Stimulated activated CD4-positive, alpha-beta T cell treated with anti-CD3 and anti-CD28 coated beads, TNF-alpha, amount 100 ng/mL, for 48 hours (primary cell): ENCODE measurements at places on chromosomes 13 and 19.

DNA sequence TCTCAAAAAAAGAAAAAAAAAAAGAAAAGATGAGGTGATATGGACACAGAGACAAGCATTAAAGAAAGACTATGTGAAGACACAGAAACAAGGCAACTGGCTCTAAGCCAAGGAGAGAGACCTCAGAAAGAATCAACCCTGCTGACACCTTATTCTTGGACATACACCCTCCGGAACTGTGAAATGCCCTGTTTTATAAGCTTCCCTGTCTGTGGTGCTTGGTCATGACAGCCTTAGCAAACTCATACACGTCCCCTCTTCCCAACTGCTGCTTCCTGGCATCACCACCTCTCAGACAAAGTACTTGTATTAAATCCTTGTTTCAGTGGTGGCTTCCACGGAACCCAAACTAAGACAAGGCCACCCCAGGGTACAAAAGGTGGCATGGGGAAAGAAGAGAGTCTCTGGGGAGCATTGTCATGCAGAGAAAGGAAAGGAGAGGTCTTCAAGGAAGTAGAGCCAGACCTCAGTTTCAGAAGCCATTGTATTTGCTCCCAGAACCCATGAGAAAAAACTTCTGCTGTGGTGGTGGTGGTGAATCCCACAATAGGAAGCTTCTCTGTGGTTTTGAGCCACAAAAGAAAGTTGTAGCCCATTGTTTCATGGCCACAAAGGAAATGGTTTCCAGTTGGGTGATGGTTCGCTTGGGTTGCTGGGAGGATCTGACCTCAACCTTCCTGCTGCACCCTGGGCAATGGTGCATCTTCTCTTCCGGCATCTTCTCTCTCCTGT, 16.3 kb upstream of the TSPAN16 start:
- DNase-seq, result no peak

DNA sequence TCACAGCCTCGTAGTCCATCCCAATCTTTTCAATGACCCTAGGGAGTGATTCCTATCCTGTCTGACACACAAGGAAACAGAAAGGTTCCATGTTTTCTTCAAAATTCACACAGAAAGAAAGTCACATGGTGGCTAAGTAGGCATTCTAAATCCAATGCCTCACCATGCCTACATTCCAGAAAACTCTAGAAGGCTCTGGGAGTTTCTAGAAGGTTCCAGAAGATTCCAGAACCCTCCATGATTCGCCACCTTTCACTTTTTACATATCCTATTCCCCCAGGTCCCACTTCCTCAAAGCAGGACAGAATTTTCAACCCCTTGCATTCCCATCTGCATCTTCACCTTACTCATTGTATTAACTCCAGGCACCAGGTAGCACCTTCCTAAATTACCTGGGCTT, 23.1 kb downstream of the GNG7 start:
- DNase-seq, result no peak

DNA sequence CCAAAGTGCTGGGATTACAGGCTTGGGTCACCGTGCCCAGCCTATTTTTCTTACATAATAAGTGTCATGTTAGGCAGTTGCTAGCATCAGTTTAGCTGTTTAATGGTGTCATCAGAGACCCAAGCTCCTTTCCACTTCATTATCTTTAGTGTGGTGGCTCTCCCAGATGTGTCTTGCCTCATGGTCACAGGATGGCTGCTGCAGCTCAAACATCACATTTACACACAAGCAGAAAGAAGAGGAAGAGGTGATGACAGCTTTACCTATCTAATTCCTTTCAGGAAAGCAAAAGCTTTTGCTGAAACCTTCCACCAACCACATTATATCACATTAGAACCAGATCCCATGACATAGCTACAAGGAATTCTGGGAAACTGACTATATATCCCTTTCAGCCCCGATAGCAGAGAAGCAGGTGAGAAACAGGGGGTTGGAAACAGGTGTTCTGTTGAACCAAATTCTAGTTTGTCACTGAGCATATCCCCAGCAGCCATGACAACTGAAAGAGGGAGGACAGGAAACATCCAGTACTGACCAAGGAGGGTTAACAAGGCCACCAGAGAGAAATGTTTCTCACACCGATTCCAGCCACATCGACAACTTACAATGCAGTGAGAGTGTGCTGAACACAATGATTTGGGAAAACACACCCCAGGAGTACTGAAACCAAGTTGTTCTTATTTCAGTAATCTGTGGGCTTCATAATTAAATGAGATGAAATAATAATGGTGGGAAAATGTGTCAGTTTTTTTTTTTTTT, 617.0 kb downstream of the UQCRFS1 start:
- no peak for DNase-seq

DNA sequence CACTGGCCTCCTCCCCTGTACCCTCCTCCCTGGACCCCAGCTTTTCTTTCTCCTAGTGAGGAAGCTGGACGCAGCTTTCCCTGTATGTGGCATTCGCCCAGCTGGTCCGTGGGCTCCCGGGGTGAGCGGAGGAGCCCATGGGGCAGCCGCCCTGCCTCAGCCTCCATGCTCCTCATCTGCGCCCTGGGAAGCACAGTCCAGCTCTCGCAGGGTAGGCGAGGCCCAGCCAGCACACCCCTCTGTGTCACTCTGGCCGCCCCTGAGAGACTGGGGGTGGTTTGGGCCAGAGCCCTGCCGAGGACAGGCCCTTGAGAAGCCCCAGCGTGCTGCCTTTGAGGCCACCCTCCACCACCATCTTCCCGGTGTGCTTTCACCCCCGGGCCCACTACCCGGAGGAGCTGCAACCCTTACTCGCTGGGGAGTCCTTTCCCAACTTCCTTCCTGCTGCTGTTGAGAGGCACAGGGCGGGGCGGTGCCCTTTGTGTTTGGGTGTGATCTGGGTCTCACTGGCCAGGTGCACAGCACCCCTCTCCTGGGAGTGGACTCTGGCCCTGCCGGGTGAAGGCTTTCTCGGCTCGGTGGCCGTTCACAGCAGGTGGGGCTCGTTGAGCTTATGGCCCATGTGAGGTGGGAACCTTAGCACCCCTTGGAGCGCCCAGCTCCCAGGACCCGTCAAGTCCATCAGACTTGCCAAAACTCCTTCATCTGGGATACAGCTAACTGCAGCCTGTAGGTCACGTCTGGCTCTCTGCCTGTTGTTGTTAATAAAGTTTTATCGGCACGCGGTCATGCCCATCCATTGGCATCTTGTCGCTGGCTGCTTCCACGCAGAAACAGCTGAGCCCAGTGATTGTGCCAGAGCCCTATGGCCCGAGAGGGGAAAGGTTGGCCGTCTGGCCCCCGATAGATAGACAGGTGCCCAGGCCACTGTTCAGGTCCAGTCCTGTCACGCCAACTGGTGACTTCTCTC, 3.2 kb downstream of the NCLN start:
- no peak for DNase-seq

DNA sequence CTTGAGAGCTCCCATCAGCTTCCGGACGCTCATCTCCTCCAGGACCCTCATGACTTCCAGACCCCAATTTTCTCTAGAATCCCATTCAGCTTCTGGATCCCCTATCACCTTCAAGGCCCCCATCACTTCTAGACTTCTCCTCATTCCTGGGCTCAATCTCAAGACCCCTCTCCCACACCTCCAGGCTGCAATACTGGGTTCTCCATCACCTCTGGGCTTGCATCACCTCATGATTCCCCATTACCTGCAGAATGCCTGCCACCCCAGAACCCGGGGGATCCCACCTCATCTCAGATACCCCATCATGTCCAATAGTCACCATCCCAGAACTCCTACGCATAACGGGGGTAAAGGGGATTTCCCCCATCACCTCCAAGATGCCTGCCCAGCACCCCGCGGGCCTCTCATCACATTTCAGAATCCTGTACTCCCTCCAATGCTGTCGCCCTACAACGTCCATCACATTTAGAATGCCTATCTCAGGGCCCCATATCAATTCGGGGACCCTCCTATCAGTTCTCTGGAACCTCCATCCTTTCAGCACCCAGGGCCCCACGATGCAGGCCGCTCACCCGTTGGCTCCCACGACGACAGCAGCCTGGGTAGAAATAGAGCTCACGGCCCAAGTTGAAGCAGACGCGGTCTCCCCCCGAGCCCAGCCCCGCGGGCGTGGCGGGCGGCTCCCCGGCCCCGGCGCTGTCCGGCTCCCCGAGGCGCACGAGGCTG, 738 bp downstream of the DMWD start:
- DNase-seq, result no peak

GRCh38 chr13:110627761-110628476, 12.6 kb downstream of the NAXD start:
- no peak for DNase-seq

DNA sequence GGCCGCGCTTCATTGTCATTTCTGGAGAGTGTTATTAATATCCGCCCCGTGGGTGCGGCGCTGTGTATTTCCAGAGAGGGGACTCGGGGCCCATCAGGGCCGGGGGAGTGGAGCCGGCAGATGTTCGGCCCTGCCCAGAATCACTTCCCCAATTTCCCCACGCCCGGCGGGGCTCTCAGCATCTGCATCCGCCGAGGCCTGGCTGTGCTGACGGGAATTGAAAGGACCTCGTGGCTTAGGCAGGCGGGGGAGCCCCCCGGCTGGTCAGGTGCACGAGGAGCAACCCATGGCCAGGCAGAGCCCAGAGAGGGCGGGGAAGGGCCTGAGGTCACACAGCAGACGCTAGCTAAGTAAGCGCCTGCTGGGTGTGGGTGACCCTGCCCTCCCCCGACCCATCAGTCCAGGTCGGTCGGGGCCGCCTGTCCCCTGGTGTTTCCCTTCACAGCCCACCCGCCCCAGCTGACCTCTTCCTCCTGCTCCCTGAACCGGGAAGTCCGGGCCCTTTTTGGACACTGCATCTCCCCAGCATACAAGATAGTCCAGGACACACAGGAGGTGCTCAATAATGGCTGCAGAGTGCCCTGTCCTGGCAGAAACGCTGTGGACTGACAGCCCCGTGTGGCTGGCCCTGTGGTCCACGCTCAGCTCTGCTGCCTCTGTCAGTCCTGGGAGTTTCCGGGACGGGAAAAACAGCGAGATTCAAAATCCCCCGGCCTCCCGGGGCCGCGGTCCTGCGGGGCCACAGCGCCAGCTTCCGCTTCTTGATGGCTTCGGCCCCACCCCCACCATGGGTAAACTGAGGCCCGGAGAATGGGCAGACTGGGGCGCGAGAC, 22.1 kb downstream of the ARID3A start:
- no peak for DNase-seq

DNA sequence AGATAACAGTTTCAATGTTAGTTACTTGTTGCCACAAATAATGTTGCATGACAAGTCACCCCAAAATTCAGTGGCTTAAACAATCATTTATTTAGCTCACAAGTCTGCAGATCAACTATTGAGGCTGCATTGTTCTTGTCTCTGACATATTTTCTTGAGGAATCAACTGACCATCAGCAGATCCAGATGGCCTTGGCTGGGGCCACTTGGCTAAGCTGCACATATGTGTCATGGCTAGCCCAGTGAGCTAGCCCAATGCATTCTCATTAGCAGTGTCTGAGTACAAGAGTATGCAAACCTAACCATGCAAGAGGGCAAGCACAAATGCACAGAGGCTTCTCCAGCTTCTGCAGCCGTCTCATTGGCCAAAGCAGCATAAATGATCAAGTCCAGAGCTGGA, 180.4 kb downstream of the DNAJC15 start:
- DNase-seq, result no peak

DNA sequence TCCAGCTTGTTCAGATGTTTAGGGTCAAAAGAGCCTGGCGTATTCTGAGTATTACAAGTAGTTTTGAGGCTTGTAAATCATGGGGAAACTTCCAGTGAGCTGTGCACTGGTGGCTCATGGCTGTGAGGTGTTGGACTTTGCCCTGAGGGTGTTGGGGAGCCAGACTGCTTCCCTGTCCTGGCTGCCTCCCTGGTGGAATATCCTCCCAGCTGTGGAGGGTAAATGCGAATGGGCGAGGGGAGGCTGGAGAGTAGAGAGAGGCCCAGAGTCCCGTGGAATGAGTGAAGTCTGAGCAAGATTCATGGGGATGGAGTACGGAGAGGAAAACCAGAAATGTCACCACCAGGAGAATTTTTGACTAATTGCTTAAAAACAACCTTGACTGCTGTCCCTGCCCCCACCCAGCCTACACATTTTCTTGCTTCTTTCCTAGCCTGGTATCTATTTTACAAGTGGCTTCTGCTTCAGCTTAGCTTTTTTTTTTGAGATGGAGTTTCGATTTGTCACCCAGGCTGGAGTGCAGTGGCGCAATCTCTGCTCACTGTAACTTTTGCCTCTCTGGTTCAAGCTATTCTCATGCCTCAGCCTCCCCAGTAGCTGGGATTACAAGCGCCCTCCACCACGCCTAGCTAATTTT, 3.7 kb downstream of the SNRPA start:
- DNase-seq, result peak; percentile 61

GRCh38 chr19:664913-665443, 2.0 kb upstream of the RNF126 start:
- peak; percentile 77 for DNase-seq

- DNase-seq, result no peak
Observed at GRCh38 chr19:48836089-48837017, at the start of gene HSD17B14. HSD17B14 (minus strand) TSS chr19:48836491; CDS start chr19:48836411, 80 bp downstream.

DNA sequence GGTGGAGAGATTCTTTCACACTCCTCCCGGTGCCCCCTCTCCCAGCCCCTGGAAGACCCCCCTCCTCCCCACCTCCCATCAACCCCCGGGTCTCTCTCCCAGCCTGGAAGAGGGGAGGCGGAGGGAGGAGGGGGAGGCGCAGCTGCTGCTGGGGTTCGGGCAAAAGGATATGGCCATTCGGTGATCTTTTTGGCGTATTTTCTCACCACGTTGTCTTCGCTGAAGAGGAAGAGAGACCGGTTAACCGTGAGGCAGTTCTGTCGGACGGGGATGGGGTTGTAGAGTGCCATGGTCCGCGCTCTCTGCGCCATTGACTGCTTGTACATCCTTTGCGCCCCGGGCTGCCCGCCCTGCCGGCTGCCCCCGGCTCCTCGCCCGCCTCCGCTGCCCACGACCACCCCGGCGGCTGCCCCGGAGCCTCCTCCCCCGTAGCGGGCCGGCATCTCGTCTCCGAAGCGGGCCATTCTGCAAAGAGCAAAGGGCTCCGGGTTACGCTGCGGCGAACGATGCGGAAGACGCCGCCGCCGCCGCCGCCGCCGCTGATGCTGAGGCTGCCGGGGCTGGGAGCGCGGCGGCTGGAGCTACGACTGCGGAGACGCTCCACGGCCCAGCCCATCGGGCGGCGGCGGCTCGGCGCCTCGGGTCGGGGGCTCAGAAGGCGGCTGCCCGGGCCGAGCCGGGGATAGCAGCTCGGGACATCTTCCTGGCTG, 363 bp downstream of the CACNA1A start:
- DNase-seq, result no peak

- no peak for DNase-seq
Observed at GRCh38 chr19:51317376-51317775, 5.9 kb downstream of the IGLON5 start.

DNA sequence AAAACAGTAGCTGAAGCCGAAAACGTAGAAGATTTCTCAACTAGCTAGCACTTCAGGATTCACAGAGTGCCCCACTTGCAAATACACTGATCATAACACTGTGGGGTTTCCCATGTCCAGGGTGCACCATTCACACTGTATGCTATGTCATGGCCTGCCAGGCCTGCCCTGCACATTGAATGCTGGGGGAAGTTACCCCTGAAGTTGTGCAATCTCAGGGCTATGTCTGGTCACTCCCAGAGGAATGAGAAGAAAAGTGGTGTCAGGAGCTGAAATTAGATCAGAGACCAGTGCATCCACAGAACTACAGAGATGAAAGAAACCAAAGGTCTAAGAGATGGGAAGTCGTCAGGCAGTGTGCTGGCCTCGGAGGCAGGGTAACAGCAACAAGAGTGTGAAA, 196.8 kb downstream of the RAP2A start:
- DNase-seq, result no peak
